ENCODE measurements at places on chromosomes 11 and 22.
A peak's percentile ranks its signal among the peaks of the same experiment; 100 is the strongest.

GRCh38 chr22:25174888-25175411 is 24.7 kb upstream of the CRYBB3 start:
- no peak for DNase-seq

GRCh38 chr11:100240025-100240539 is 447.0 kb upstream of the ARHGAP42 start:
- DNase-seq = no peak

DNA sequence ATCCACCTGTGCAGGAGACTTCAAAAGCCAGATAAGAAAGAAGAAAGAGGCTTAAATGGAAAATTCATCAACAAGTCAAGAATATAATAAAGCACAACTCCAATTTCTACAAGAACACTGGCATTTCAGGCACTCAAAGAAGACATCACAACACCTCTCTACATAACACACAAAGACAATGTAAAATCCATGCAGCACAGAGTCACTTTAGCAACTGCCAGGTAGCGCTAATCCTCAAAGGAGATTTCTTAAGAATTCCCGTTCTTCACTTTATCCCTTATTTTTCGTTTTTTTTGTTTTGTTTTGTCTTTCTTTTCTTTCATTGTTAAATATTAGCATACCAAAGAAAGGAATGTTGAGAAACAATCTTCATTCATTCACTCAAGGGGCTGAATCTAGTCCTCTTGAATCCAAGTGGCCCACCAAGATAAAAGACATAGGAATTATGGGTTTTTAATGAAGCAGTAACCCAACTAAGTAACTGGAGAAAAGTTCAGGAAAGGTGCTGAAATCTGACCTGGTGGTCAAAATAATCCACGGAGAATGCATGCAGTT is 95.0 kb downstream of the CADM1 start:
- no peak for DNase-seq

DNA sequence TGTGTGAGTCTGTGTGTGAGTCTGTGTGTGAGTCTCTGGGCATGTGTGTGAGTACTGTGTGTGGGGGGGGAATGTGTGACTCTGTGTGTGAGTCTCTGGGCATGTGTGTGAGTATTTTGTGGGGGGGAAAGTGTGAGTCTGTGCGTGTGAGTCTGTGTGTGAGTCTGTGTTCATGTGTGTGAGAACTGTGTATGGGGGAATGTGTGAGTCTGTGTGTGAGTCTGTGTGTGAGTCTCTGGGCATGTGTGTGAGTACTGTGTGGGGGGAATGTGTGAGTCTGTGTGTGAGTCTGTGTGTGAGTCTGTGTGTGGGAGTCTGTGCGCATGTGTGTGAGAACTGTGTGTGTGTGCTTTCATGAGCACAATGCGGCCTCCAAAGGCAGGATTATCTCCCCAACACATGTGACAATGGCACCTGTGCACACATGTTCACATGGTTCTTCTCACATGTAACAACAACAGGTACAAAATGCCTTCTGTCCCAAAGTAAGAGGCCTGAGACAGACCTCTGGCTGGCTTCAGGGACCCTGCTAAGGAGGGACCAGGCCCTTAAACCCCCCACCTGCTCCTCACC is 1.6 kb downstream of the CD5 start:
- no peak for DNase-seq

DNA sequence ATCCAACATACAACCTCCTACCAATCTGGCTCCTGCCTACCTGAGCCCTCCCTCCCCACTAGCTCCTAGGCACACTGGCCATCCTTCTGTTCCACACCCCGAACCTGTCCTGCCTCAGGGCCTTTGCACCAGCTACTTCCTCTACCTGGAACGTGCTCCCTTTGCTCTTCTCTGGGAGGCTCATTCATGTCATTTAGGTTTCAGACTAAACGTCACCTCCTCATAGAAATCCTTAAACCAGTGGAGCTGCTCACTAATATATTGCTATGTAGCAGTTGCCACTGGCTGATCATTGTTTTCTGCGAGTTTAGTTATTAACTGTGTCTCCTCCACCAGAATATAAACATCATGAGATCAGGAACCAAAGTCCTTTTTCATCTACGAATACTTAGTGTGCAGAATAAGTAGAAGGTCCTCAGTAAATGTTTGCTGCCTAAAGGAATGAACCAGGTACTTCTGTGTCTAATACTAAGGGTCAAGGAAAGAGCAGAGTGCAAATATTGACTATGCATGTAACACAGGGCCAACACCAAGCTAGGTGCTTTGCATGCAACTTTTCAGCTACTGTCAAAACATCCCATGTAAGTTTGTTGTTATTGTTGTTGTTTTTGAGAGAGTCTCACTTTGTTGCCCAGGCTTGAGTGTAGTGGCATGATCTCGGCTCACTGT is 277.6 kb upstream of the SYN3 start:
- DNase-seq = no peak

- no peak for DNase-seq
These were observed 332.2 kb downstream of the AASDHPPT start for GRCh38 chr11:106409671-106410070.

GRCh38 chr22:24592851-24593558 is at the start of gene LRRC75B:
Gene LRRC75B, minus strand, starts transcription at chr22:24593073. Its CDS starts 34 bp downstream, at chr22:24593039.
- DNase-seq = peak; percentile 78

DNA sequence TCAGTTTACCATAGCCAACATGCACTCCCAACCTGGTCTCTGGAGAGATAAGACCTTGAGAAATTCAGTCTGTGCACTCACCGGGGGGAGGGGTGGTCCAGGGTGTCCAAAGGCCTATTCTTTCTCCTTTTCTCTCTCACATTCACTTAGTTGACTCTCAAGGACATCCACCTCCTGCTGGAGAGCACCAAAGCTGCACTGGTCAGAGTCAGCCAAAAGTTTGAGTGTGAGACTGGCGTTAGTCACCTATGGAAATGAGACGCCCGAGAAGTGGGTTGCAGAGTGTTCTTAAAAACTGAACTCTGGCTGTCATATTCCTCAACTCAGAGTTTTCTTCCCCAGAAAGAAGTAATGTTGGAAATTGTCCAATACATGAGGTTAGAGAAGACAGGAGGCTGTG is 5.0 kb upstream of the UBQLNL start:
- no peak for DNase-seq

DNA sequence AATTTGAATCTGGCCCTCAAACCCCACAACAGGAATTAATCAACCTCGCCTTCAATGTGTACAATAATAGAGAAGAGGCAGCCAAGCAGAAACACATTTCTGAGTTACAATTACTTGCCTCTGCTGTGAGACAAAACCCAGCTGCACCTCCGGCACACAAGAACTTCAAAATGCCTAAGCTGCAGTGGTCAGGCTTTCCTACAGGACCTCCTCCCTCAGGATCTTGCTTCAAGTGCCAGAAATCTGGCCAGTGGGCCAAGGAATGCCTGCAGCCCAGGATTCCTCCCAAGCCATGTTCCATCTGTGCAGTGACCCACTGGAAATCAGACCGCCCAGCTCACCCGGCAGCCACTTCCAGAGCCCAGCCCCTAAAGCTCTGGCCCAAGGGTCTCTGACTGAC is 3.4 kb upstream of the NDUFC2 start:
- DNase-seq = no peak

- DNase-seq = no peak
These were observed 131.2 kb upstream of the PARVA start for GRCh38 chr11:12246147-12246546.

DNA sequence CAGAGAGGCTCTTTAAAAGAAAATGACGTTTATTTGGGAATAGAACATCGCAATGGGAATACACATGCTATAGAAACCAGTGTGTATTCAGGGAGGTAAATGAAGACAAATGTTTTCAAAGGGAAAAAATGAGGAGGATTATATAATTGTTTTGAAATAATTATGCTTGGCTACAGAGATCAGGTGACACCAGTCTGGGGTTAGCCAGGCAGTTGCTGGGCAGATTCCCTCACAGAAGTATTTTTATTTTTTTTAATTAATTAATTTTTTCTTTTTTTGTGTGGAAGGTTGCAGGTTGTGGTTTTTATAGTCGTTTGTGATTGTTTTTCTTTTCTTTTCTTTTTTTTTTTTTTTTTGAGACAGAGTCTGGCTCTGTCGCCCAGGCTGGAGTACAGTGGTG is 5.6 kb upstream of the STARD10 start:
- DNase-seq = no peak

DNA sequence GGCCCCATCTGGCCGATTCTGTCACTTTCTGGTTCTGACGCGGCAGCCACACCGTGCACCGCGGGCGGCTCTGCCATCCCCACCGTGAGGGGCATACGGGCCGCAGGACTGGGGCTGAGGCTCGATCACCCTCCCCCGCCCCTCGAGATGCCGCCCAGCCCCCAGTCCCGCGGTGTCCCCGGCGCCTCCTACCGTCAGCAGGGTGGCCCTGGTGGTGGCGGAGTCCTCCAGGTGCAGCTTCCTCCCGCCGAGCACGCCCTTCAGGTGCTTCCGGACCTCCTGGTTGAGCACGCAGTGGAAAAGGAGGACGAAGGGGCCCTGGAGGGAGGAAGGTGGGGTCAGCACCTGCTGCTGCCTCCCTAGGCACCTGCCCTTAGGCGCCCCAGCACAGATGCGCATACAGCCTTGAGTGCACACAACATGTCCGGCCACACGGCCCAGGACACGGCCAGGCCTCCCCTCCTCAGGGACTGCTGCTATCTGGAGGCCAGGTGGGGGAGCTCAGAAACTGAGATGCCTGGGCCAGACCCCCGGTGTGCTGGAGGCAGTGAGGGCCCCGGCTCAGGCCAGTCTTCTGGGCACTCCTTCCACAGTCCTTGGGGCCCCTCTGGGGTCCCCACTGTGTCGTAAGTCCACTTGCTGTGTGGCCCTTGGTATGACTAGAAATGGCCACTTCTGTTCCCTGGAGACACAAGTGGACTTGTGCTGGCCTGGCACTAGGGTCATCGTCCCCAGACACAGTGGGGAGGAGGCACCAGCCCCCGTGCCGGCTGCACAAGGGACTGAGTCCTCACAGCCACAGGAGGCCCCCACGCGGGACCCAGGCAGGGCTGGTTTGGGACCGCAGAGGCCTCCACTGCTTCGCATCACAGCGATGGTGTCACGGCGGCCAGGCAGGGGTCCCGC is 31.5 kb downstream of the TRMU start:
- DNase-seq = no peak

GRCh38 chr11:112697391-112698178 is 263.6 kb upstream of the NCAM1 start:
- no peak for DNase-seq

GRCh38 chr11:126231725-126232459 is 20.3 kb downstream of the FAM118B start:
- DNase-seq = no peak
